ENCODE measurements at places on chromosomes 5 and 9. TPM values are rescaled to one million over a fixed set of nuclear protein-coding genes. Genes with fewer than 3 reads are reported as not detected.

Gene ZNF483
- total RNA-seq: 5.8 TPM

- no peaks in the 10 kb centered on the region for H3K4me1 ChIP-seq
- no peak for DNase-seq
- no peaks in the 10 kb centered on the region for H3K36me3 ChIP-seq
- no peak overlapping the region for H3K4me3 ChIP-seq
- no peaks in the 10 kb centered on the region for H3K27me3 ChIP-seq
These were observed 14.4 kb upstream of the SLC46A2 start for GRCh38 chr9:112905084-112905483.

- H3K27ac ChIP-seq: no peak overlapping the region
- H3K36me3 ChIP-seq: no peaks in the 10 kb centered on the region
- no peak overlapping the region for H3K4me3 ChIP-seq
- H3K27me3 ChIP-seq: no peaks in the 10 kb centered on the region
- no peak for DNase-seq
These were observed 131.8 kb downstream of the GNAQ start for GRCh38 chr9:77899679-77900354.

- peaks cover 12% of the 10 kb centered on the region for H3K27me3 ChIP-seq
- no peak overlapping the region for H3K27ac ChIP-seq
- no peak for DNase-seq
- H3K36me3 ChIP-seq: no peaks in the 10 kb centered on the region
- peaks cover 4% of the 10 kb centered on the region for H3K4me1 ChIP-seq
- H3K4me3 ChIP-seq: no peak overlapping the region
These were observed 11.5 kb upstream of the PRRX2 start for GRCh38 chr9:129653823-129654553.

GRCh38 chr5:36631620-36632362, 25.4 kb downstream of the SLC1A3 start:
- no peak for DNase-seq
- H3K4me1 ChIP-seq: peaks cover 52% of the 10 kb centered on the region
- no peak overlapping the region for H3K4me3 ChIP-seq
- H3K36me3 ChIP-seq: peaks cover 37% of the 10 kb centered on the region
- peak overlapping the region; percentile 28 for H3K27ac ChIP-seq
- H3K27me3 ChIP-seq: no peaks in the 10 kb centered on the region

- no peaks in the 10 kb centered on the region for H3K27me3 ChIP-seq
- no peaks in the 10 kb centered on the region for H3K4me1 ChIP-seq
- H3K27ac ChIP-seq: peak overlapping the region; percentile 7
- no peaks in the 10 kb centered on the region for H3K36me3 ChIP-seq
- H3K4me3 ChIP-seq: no peak overlapping the region
These were observed 475.4 kb downstream of the DMAC1 start for GRCh38 chr9:7324152-7324598.

GRCh38 chr9:93954434-93955061, 607 bp downstream of the BARX1 start:
- peaks cover 97% of the 10 kb centered on the region for H3K27me3 ChIP-seq
- DNase-seq: no peak
- H3K4me1 ChIP-seq: peaks cover 69% of the 10 kb centered on the region

- no peaks in the 10 kb centered on the region for H3K4me1 ChIP-seq
- no peak for DNase-seq
- H3K36me3 ChIP-seq: no peaks in the 10 kb centered on the region
- H3K27ac ChIP-seq: no peak overlapping the region
These were observed 134.7 kb upstream of the PTPN3 start for GRCh38 chr9:109632817-109633216.

Data from left ventricle myocardium inferior (tissue), 1 donor.